Fibroblast of skin of abdomen (primary cell): ENCODE measurements at places on chromosomes 5 and 9.
A peak's percentile ranks its signal among the peaks of the same experiment; 100 is the strongest.

- DNase-seq = no peak
Observed at GRCh38 chr5:127416906-127417305, 100.5 kb upstream of the PRRC1 start.

GRCh38 chr9:114178756-114179450 lies 23.6 kb downstream of the COL27A1 start:
- no peak for DNase-seq

- peak; percentile 57 for DNase-seq
Observed at GRCh38 chr9:130328349-130328801, 62.8 kb downstream of the HMCN2 start.

DNA sequence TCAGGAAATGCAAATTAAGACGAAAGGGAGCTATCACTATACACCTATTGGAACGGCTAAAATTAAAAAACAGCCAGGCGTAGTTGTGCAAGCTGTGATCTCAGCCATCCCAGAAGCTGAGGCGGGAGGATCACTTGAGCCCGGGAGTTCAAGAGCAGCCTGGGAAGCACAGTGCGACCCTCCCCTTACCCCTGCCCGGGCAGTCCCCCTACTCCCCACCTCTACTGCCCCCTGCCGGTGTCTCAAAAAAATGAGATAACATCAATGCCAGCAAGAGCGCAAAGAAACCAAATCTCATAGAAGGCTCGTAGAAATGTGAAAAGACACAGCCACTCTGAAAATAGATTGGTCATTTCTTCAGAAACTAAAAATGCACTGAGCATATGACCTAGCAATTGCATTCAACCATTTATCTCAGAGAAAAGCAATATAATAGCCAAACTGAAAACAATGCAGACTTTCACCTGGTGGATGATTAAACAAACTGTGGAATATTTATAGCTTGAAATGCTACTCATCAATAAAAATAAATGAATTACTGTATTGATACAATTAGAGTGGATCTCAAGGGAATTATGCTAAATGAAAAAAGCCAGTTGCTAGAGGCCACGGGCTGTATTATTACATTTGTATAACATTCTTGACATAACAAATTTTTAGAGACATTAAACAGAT lies 20.6 kb downstream of the OR2V2 start:
- DNase-seq = no peak
